ENCODE measurements at places on chromosomes 1 and 21. TPM values are rescaled to one million over a fixed set of nuclear protein-coding genes. Genes with fewer than 3 reads are reported as not detected.
A peak's percentile ranks its signal among the peaks of the same experiment; 100 is the strongest.

CFH gene
- 20.0 TPM for total RNA-seq

PSEN2 gene
- total RNA-seq = 25.1 TPM

S100A14 gene
- total RNA-seq = not detected

NHLH1 gene
- total RNA-seq = not detected

FAM177B gene
- total RNA-seq = not detected

TMEM82 gene
- not detected for total RNA-seq

DENND2C gene
- 1.8 TPM for total RNA-seq

NOS1AP gene
- not detected for total RNA-seq

OR2T33 gene
- total RNA-seq = not detected

CMPK1 gene
- total RNA-seq = 188 TPM

PDE4B gene
- total RNA-seq = 1.8 TPM

TRIM46 gene
- not detected for total RNA-seq

MMP23B gene
- total RNA-seq = not detected

RCC2 gene
- total RNA-seq = 108 TPM

DNA sequence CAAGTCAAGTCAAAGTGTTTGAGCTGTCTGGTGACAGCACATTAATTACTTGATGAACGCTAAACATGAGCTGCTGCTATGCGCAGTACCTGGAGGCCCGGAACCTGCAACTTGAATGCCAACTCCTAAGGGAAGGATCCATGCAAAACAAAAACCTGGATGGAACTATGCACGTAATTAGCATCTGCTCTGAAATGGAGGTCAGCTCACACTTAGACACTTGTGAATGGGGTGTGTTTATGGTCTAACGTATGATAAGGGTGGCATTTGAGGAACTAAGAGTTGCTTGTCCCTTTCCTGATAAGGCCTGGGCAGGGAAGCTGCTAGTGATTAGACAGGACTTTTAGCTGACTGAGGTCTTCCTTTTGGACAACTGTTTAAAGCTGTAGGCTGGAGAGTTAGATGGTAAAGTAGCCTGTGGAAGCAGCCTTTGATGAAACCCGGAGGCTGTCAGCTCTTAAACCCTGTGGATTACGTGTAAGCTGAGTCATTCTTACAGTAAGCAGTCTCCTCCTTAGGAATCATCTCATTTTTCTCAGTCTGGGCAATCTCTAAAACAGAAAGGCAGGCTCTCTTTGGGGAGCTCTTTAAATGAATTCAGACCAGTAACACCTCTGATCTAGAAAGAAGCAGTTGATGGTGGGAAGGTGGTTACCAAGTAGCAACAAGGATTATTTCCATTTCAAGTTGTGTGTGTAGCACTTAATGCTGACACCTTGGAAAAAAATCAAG lies 6.8 kb downstream of the TENT5C start:
- peak; percentile 49 for DNase-seq

DNA sequence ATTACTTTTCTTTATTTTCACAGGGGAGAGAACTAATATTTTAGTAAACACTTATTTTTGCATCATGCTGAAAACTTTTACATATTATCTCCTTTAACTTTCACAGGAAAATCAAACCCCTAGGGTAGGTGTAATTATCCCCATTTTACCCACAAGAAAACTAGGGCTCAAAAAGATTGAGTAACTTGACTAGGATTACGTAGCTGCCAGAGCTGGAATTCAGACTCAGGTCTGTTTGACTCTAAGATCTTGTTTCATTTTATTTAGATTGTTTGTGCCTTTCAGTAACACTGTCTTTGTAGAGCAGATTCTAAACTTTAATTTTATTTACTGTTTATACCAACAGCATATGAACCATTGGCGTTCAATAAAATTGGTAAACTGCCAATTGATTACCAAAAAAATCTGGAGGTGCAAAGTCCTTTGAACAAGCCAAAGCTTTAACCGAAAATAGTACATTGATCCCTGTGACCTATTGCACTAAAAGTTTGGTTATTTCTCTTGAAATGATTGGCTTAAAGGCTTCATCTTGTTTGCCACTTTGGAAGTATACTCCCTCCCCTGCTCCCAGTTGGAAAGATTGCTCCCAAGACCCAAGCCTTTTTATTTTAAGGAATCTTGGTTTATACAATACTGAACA lies 71.0 kb upstream of the WDR26 start:
- no peak for DNase-seq

- DNase-seq = no peak
These were observed 419.2 kb downstream of the DPYD start for GRCh38 chr1:97501628-97502027.

DNA sequence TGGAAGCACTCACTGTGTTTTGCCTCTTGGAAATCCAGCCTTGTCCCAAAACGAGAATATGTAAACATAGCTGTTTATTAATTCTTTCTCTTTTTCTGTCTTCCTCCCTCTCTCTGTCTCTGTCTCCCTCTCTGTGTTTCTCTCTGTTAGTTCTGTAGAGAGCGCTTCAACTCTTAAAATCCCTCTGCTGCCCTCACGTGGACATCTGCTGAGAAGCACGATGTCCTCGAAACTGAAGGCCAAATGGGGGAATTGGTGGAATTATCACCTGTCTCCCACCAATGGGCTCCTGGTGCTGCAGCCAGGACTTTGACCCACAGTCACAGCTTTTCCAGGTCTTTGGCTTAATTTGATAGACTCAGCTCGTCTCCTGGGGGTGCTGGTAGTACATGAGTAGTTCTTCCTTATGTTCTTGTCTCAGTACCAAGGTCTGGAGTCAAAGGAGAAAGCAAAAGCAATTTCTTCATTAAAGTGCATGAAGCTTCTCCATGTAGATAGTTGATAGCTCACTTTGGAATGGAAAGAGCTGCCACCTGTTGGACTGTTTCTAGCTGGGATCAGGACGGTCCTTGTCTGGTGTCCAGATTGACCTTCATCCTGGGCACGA lies 5.5 kb upstream of the GBP6 start:
- peak; percentile 46 for DNase-seq

- DNase-seq = no peak
These were observed 186.2 kb upstream of the C1orf174 start for GRCh38 chr1:4086085-4086850.

GRCh38 chr1:243903895-243904294 lies 53.9 kb upstream of the AKT3 start:
- no peak for DNase-seq

- no peak for DNase-seq
These were observed 27.4 kb upstream of the COQ8A start for GRCh38 chr1:226912587-226913176.

DNA sequence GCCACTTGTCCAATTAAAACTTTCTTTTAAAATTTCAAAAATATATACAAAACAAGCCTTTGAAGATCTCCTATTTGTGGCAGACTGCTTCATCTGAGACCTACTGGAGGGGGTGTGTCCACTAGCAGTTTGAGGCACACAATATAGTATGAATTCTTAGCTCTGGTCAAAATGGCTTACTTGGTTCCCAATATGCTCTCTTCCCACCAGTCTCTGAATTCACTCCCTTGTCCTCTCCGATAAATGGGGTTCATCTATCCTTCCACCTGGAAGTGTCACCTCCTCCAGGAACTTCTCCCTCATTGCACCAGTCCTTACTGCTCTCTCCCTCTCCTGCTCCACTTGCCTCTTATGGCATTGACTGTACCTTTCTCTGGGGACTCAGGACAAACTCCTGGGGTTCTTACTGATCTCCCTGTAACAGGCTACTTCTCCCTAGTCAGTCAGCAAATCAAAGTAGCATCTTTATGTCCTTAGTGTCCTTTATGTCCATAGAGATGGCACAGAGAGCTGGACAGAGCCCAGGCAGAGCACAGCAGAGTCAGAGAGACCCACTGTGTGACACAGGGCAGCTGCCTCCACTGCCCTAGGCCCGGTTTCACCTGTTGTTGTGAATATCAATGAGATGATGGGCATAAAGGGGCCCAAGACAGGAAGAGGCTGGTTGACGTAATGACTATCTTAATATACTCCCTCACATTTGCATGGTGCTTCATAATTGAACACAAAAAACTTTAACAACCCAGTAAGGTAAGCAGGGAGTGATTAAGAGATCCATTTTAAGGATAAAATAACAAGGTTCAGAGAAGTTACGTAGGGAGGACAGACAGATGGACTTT lies 3.6 kb downstream of the ASAP3 start:
- DNase-seq = no peak

DNA sequence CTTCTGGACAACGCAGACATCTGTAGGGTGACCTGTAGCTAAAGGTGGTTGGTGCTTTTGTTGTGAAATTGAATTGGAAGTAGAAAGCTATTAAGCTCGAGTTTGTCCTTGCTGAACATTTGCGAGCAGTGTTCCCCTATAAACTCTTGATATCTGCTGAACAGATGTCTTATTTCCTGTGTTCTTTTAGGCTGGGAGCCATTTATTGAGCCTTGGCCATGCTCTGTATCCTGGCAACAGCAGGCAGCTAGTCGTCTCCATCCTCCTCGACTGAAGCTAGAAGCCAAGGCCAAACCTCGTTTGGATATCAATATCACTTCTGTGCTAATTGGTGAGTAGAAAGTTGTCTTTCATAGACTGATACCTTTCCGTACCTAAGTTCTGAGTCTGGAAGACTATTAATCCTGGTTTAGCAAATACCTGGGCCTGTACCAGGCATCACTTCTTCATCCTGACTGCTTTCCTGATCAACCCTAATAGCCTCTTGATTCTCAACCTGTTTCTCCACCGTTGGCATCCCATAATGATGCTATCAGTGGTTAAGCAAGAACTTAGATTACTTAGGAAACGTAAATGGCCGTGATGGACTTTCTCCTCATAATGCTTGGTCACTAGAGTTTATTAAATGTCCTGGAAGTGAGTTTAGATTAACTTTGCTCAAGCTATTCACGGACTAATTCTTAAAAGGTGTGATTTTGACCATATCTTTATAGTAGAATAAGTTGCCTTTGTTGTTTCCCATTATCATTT lies 103.4 kb downstream of the VPS13D start:
- no peak for DNase-seq

- no peak for DNase-seq
These were observed 44.3 kb upstream of the IL10 start for GRCh38 chr1:206816390-206817287.

GRCh38 chr1:53362851-53363642 lies 35.2 kb upstream of the LRP8 start:
- no peak for DNase-seq

GRCh38 chr1:93322349-93322748 lies 23.4 kb upstream of the DR1 start:
- no peak for DNase-seq

- DNase-seq = no peak
These were observed 28.0 kb downstream of the TAF5L start for GRCh38 chr1:229597877-229598276.

- DNase-seq = no peak
These were observed 634.8 kb downstream of the MATN1 start for GRCh38 chr1:30088594-30088993.

GRCh38 chr21:34126269-34126668 lies 52.9 kb downstream of the MRPS6 start:
- DNase-seq = no peak

Data from MG63 (cell line).